ENCODE measurements at places on chromosomes 2 and 18. TPM values are rescaled to one million over a fixed set of nuclear protein-coding genes. Genes with fewer than 3 reads are reported as not detected.

Gene LRRTM1
- total RNA-seq, result not detected

Gene CPLX4
- total RNA-seq, result not detected

Gene CHRND
- not detected for total RNA-seq

Gene ACVR1C
- total RNA-seq, result 0.05 TPM

Gene SIX2
- total RNA-seq, result not detected

Gene NR4A2
- total RNA-seq, result 2.0 TPM

Gene NRP2
- total RNA-seq, result 13.0 TPM

Gene RGPD4
- total RNA-seq, result not detected

Gene DCDC2C
- not detected for total RNA-seq

Gene EIF2AK3
- total RNA-seq, result 11.6 TPM

Gene PIGN
- 24.6 TPM for total RNA-seq

Gene CTNNA2
- total RNA-seq, result not detected

- DNase-seq, result no peak
Measured at GRCh38 chr2:104443145-104443544, 410.8 kb upstream of the POU3F3 start.

- no peak for DNase-seq
Measured at GRCh38 chr2:186636800-186637496, 47.1 kb downstream of the ITGAV start.

DNA sequence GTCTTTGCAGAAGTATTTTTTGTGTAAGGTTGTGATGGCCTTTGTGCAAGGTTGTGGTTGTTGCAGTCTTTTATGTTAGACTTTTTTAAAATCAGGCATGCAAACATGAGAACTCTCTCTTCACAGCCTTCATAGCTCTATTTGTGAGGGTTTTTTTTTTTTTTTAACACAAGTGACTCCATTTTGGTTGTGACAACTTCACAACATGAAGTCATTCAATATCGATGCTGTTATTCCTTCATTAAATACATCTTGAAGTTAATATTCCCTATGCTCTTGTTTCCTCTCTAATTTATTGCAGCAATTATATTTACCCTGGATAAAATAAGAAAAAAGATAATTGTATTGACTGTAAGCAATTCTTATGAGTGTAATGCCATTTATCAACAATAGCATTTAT is 35.5 kb downstream of the DHRS9 start:
- DNase-seq, result no peak

GRCh38 chr2:20615068-20615465 is 35.8 kb downstream of the HS1BP3 start:
- no peak for DNase-seq

- DNase-seq, result no peak
Measured at GRCh38 chr2:198173242-198173641, 368.8 kb downstream of the PLCL1 start.

GRCh38 chr2:239399433-239399920 is 1.3 kb downstream of the HDAC4 start:
- no peak for DNase-seq

- peak; percentile 98 for DNase-seq
Measured at GRCh38 chr2:121075006-121075551, 209.9 kb downstream of the TFCP2L1 start.

DNA sequence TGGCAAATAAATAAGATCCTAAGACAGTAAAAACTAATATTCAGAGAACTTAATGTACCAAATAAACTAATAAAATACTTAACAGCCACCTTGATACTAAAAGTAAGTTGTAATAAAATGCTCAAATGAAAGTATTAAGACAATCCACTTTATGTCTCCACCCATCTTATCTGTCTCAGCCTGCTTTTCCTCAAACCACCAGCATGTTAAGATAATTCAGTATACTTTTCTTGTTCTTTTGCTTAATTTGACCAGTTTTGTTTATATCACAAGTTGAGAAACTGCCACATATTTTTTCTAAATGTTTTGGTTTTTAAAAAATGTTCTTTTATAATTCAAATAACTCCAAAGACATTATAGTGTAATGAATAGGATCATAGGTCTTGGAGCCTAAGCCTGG is 142.0 kb downstream of the MBD5 start:
- no peak for DNase-seq

DNA sequence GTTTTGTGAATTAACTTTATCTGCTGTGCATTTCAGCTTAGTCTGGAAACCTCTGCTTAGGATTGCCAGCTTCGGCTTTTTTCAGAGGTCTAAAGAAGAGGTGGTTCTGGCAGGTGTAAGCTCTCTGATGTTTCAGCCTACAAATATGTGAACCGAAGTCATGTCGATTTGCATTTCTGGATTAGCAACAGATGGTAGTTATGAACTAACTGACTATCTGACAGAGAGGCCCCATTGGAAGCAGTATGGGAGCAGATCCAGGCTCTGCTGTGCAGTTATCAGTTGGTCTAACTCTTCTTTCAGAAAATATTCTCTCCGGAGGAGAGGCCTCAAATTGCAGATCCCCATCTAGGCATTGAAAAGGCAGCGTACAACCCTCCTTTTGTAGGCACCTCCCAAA is 32.7 kb upstream of the SPRED2 start:
- no peak for DNase-seq

DNA sequence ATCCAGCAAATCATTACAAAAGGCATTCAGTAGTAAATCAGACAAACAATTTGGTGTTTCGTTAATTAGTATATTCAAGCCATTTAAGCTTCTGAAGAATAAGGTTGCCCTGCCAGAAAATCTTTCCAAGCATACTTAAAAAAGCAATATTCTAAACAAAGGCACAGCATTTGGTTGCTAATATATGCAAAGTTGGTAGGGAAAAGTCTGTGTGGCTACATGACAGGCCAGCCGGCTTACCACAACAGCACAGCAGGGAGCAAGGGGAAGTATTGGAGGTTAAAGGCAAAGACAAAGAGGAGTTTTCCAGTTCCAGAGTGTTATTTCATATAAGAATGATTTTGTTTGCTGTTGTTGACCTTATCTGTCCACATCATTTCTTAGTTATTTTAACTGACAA is 282.3 kb downstream of the MBD5 start:
- DNase-seq, result no peak

GRCh38 chr2:135246711-135247270 is 194.7 kb downstream of the RAB3GAP1 start:
- no peak for DNase-seq

DNA sequence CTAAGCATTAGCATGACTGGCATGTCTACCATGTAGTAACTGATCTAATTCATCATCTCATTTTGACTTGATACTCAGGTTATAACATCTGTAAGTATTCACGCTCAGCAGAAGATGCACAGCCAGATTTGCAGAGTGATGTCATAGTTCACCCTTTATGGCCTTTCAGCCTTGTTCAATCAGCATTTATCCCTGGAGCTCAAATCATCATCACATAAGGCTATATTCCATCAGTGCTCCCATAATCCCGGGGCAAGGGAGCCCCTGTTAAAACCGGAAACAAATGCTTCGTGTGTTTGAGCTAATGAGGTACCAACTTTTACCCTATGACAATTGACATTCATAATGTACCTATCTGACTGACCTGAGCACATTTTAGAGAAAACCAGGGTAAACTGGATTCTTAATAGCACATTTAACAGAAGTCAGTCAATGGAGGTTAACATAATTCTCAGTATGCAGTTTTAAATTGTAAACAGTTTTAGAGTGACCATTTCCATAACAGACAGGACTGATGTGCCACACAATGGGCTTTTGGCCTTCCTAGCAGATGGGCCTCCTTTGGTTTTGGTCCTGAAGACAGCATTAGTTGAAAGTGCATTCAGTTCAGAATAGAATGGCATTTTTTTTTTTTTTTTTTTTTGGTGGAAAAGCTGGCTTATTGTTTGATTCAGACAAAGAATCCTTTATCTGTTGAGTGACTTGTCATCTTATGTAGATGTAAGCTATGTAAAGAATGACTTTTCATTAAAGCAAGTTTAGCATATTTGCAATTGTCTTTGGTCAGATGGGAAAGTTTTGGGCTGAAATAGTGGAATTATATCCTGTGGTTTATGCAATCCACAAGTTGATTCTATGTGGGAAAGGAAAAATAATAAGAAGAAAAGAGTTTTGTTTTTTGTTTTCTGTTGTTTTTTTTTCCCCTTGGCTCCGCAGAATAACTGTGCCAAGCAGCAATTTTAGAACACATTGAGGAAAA is 866.0 kb upstream of the ACVR2A start:
- DNase-seq, result no peak

GRCh38 chr2:129606496-129607270 is 372.8 kb upstream of the RAB6C start:
- no peak for DNase-seq

DNA sequence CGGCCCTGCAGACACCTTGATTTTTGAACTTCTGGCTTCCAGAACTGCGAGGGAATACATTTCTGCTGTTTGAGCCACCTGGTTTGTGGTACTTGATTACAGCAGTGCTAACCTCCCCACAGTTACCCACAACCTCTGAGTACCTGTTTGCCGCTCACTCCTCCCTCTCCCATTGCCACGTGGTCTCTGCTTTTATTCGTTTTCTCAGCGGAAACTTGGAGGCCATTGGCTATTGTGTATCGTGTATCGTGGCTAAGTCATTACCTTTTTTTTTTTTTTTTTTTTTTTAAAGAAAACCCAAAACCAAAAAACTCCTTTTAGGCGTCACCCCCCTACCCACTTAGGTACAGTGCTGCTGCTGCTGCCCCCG is 90.8 kb downstream of the AGAP1 start:
- no peak for DNase-seq

Data from HFFc6 (cell line).